Tibial artery (tissue), 4 donors: ENCODE measurements at places on chromosomes 3 and 15.

- H3K27ac ChIP-seq, result no peak overlapping the region
- no peaks in the 10 kb centered on the region for H3K4me1 ChIP-seq
- H3K4me3 ChIP-seq, result no peak overlapping the region
- peaks cover 5% of the 10 kb centered on the region for H3K27me3 ChIP-seq
- H3K36me3 ChIP-seq, result no peaks in the 10 kb centered on the region
Observed at GRCh38 chr3:32667072-32667582, 17.9 kb upstream of the CNOT10 start.

- DNase-seq, result no peak
- H3K4me1 ChIP-seq, result no peaks in the 10 kb centered on the region
- H3K27me3 ChIP-seq, result no peaks in the 10 kb centered on the region
- no peak overlapping the region for H3K27ac ChIP-seq
- no peak overlapping the region for H3K4me3 ChIP-seq
Observed at GRCh38 chr3:54533856-54534255, 394.0 kb downstream of the LRTM1 start.

DNA sequence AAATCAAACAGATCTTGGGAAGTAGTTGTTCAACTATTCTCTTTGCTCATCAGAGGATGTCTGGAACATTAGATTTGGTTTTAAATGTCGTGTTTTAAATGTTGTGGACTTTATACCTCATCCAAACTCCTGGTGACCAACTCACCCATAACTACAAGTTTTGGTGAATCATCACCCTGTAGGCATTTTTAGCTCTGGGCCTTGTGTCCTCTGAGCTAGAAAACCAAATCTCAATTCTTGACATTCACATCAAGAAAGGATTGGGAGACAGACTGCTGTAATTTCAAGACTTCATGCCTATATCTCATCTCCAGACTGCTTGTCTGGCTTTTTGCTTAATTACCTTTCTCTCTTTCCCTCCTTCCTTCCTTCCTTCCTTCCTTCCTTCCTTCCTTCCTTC lies 228.5 kb upstream of the ROBO2 start:
- no peaks in the 10 kb centered on the region for H3K27me3 ChIP-seq
- DNase-seq, result no peak
- no peaks in the 10 kb centered on the region for H3K4me1 ChIP-seq
- no peak overlapping the region for H3K27ac ChIP-seq
- H3K4me3 ChIP-seq, result no peak overlapping the region

GRCh38 chr15:25052191-25052999 lies 97.6 kb downstream of the SNRPN start:
- no peaks in the 10 kb centered on the region for H3K4me1 ChIP-seq
- peaks cover 99% of the 10 kb centered on the region for H3K36me3 ChIP-seq
- H3K27ac ChIP-seq, result no peak overlapping the region
- DNase-seq, result peak; percentile 32
- H3K27me3 ChIP-seq, result no peaks in the 10 kb centered on the region

DNA sequence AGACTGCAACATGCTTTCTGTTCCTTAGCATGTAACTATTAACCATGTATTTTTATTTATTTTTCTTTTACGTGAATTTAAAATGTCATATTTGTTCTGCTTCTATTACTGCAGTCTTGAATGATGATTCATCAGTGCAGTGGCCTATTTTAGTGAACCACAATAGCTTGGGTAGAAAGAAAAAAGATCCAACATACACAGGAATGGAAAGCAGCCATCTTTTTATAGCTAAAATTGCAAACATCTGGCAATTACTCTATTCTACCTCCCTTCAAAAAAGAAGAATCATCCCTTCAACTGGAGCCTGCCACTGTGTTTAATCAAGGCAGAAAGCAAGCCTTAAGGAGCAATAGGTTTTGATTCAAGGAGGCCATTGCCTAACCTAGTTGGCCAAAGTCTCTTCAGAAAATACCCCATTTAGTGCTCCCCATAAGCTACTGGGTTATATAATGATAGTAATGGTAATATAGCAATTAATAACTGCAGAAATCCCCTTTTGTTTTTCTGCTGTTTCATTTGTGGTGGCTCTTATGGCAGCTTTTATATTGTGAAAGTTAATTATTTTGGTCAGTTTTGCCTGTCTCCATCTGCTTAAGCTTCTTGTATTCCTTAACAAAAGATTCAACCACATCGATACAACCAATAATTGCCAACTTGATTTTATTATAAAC lies 267.3 kb downstream of the LPP start:
- no peaks in the 10 kb centered on the region for H3K36me3 ChIP-seq
- no peak for DNase-seq
- H3K4me1 ChIP-seq, result no peaks in the 10 kb centered on the region
- no peak overlapping the region for H3K4me3 ChIP-seq

GRCh38 chr15:68365140-68365745 lies 66.7 kb downstream of the ITGA11 start:
- no peak for DNase-seq
- no peaks in the 10 kb centered on the region for H3K27me3 ChIP-seq
- H3K27ac ChIP-seq, result peak overlapping the region; percentile 90

DNA sequence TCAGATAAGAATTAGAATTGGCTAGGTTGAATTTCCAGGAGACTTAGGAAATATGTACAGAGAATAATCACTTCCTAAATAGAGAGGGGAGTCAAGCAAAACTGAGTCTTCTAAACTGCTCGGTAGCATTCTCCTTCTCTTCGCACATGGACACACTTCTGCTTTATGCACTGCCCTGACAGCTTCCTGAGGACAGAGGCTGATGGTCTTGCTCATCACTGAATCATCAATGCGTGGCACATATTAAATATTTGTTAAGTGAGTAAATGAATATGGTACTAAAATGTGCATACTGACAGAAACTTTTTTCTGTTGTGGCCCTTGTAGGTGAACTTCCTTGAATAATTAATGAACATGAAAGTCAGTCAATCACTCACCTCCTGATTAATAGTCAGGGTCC lies 315.5 kb downstream of the FHIT start:
- DNase-seq, result no peak
- no peaks in the 10 kb centered on the region for H3K27me3 ChIP-seq
- H3K36me3 ChIP-seq, result no peaks in the 10 kb centered on the region
- H3K4me3 ChIP-seq, result no peak overlapping the region
- H3K27ac ChIP-seq, result no peak overlapping the region

- H3K4me1 ChIP-seq, result peaks cover 9% of the 10 kb centered on the region
- no peak for DNase-seq
- no peaks in the 10 kb centered on the region for H3K27me3 ChIP-seq
- H3K27ac ChIP-seq, result no peak overlapping the region
Observed at GRCh38 chr3:47984075-47984728, 32.0 kb downstream of the MAP4 start.

DNA sequence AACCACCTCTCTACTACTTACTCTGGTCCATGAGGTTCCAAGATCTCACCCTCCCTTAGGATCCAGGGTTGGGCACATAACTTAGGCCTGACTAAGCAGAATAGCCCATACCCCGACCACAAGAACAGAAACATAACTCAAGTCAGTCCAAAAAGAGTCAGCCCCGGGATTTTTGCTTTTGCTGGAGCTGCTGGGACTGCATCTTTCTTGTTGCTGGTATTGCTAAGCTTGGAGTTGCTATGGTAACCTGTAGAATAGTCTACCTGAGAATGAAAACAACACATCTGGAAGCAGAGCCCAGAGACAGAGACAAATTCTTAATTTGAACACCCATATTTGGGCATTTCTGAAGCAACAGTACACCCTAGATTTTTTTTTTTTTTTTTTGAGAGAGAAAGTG lies 6.5 kb downstream of the RUBCN start:
- peaks cover 2% of the 10 kb centered on the region for H3K4me1 ChIP-seq
- H3K4me3 ChIP-seq, result no peak overlapping the region
- H3K36me3 ChIP-seq, result no peaks in the 10 kb centered on the region
- no peaks in the 10 kb centered on the region for H3K27me3 ChIP-seq
- no peak for DNase-seq

GRCh38 chr3:51686512-51687215 lies 15.6 kb downstream of the TEX264 start:
- DNase-seq, result peak; percentile 38
- no peak overlapping the region for H3K27ac ChIP-seq
- peaks cover 49% of the 10 kb centered on the region for H3K36me3 ChIP-seq
- H3K27me3 ChIP-seq, result no peaks in the 10 kb centered on the region
- no peak overlapping the region for H3K4me3 ChIP-seq

DNA sequence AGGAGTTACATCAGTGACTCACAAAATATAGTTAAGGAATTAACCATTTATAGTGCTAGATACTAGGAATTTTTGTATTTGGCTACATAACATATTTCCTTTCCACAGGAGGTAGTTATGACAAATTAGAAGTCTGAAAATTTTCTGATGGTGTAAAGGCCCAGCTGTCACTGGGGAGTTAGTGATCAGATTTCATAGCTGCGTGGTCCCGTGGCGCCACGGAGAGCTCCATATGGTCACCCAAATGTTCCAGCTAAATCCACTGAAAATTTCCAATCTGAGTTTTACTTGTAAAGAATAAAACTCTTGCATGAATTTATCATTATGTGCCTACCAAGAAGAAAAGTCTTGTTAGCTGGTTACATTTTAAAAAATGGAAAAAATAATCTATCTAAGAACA lies 368.9 kb upstream of the PLSCR5 start:
- no peaks in the 10 kb centered on the region for H3K36me3 ChIP-seq
- no peaks in the 10 kb centered on the region for H3K4me1 ChIP-seq
- no peaks in the 10 kb centered on the region for H3K27me3 ChIP-seq
- no peak overlapping the region for H3K4me3 ChIP-seq
- H3K27ac ChIP-seq, result no peak overlapping the region
- DNase-seq, result no peak

DNA sequence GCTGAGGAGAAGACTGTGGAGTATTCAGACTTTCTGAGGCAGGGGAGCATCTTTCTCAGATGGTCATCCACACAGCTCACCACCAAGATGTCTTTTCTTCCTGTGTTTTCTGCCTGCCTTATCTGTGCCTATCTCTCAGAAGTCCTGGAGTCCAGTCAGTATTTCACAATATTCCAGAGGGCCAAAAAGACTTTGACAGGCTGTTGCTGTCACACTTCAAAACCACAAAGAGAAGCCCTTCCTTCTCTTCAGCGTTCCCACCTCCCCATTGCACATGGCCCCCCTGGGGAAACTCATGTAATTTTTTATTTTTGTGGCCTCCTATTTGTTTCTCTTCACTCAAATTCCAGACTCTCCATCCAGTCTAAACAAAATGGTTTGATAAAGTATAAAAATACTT lies 585.2 kb downstream of the EPHA3 start:
- DNase-seq, result no peak
- H3K27ac ChIP-seq, result no peak overlapping the region
- H3K4me1 ChIP-seq, result peaks cover 16% of the 10 kb centered on the region
- no peak overlapping the region for H3K4me3 ChIP-seq
- H3K27me3 ChIP-seq, result no peaks in the 10 kb centered on the region
- H3K36me3 ChIP-seq, result no peaks in the 10 kb centered on the region

- no peaks in the 10 kb centered on the region for H3K27me3 ChIP-seq
- H3K4me1 ChIP-seq, result no peaks in the 10 kb centered on the region
- no peaks in the 10 kb centered on the region for H3K36me3 ChIP-seq
- H3K27ac ChIP-seq, result no peak overlapping the region
- no peak overlapping the region for H3K4me3 ChIP-seq
Observed at GRCh38 chr3:79884354-79884753, 116.6 kb upstream of the ROBO1 start.

GRCh38 chr3:33425453-33425852 lies 14.8 kb downstream of the UBP1 start:
- DNase-seq, result no peak
- H3K4me3 ChIP-seq, result no peak overlapping the region
- H3K36me3 ChIP-seq, result peaks cover 21% of the 10 kb centered on the region
- H3K27ac ChIP-seq, result no peak overlapping the region
- H3K4me1 ChIP-seq, result peaks cover 25% of the 10 kb centered on the region
- no peaks in the 10 kb centered on the region for H3K27me3 ChIP-seq

GRCh38 chr3:132517311-132517710 lies 79.8 kb upstream of the ACKR4 start:
- no peaks in the 10 kb centered on the region for H3K27me3 ChIP-seq
- H3K4me3 ChIP-seq, result no peak overlapping the region
- peaks cover 77% of the 10 kb centered on the region for H3K36me3 ChIP-seq
- no peak for DNase-seq
- no peak overlapping the region for H3K27ac ChIP-seq
- H3K4me1 ChIP-seq, result no peaks in the 10 kb centered on the region

DNA sequence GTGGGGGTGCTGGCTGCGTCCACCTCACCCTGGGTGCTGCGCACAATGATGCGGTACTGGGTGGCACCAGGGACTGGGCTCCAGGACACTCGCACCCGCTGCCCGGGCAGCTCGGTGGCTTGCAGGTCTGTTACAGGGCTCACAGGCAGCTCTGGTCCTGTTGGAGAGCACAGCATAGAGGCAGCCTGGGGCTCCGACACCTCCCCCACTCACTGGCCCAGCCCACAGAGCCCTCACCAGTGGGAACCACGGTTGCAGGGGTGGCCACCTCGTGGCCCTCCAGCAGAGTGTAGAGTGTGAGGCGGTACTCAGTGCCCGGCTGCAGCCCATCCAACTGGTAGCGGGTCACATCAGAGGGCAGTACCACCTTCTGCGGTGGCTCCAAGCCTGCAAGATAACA lies 3.7 kb downstream of the COL7A1 start:
- peaks cover 6% of the 10 kb centered on the region for H3K27me3 ChIP-seq
- no peaks in the 10 kb centered on the region for H3K36me3 ChIP-seq
- DNase-seq, result no peak

- H3K4me1 ChIP-seq, result peaks cover 23% of the 10 kb centered on the region
- DNase-seq, result no peak
- H3K27ac ChIP-seq, result peak overlapping the region; percentile 63
- no peaks in the 10 kb centered on the region for H3K27me3 ChIP-seq
- H3K36me3 ChIP-seq, result no peaks in the 10 kb centered on the region
- no peak overlapping the region for H3K4me3 ChIP-seq
Observed at GRCh38 chr3:48738926-48739616, 22.1 kb upstream of the IP6K2 start.

GRCh38 chr3:42519568-42519962 lies 17.1 kb downstream of the VIPR1 start:
- no peak overlapping the region for H3K4me3 ChIP-seq
- H3K27ac ChIP-seq, result no peak overlapping the region
- peaks cover 39% of the 10 kb centered on the region for H3K36me3 ChIP-seq
- H3K4me1 ChIP-seq, result peaks cover 31% of the 10 kb centered on the region
- H3K27me3 ChIP-seq, result no peaks in the 10 kb centered on the region

GRCh38 chr3:195583831-195584542 lies at the start of gene APOD:
Gene APOD (minus strand): TSS chr3:195583940. CDS start chr3:195579461, 4,479 bp downstream.
- no peaks in the 10 kb centered on the region for H3K36me3 ChIP-seq
- peak within 1 kb of the TSS; percentile 1 for H3K4me3 ChIP-seq
- no peaks in the 10 kb centered on the region for H3K27me3 ChIP-seq
- peak; percentile 74 for DNase-seq

GRCh38 chr3:168596175-168596823 lies 500.6 kb upstream of the GOLIM4 start:
- no peaks in the 10 kb centered on the region for H3K27me3 ChIP-seq
- no peaks in the 10 kb centered on the region for H3K36me3 ChIP-seq
- no peak for DNase-seq
- no peak overlapping the region for H3K4me3 ChIP-seq
- H3K4me1 ChIP-seq, result no peaks in the 10 kb centered on the region
